ENCODE measurements at places on chromosomes 7 and 10. TPM values are rescaled to one million over a fixed set of nuclear protein-coding genes. Genes with fewer than 3 reads are reported as not detected.

The OR6V1 gene
- total RNA-seq = not detected

The TMEM270 gene
- total RNA-seq = not detected

The GALNT17 gene
- not detected for total RNA-seq

The PBLD gene
- total RNA-seq = 1.2 TPM

DNA sequence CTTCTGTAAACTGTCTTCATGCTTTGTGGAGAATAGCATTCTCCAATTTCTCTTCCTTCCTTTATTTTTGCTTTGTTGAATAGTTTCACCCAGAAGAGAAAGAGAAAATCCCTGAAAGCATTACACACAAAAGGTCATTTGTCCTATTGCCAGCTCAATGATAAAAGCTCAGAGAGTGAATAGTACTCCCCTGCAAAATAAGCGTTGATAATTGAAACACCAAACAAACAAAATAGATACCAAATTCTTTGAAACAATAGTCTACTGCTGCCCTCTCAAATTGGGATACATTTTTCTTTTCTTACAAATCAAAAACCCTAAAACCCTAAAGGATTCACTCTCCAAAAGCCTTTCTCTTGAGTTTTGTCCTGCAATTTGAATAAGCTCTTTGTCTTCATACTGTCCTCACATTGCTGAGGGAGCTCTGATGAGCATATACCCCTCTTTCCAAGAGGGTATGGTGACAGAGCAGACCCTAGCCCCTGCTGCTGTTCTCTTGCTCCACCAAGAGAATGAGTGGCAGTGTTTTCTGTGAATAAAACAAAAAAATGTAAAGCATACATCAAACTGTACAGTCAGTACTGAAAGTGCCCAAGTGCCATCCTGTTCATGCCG is 134.4 kb downstream of the CSTF2T start:
- DNase-seq = no peak

GRCh38 chr7:140610204-140611165 is 30.1 kb downstream of the DENND2A start:
- no peak for DNase-seq

DNA sequence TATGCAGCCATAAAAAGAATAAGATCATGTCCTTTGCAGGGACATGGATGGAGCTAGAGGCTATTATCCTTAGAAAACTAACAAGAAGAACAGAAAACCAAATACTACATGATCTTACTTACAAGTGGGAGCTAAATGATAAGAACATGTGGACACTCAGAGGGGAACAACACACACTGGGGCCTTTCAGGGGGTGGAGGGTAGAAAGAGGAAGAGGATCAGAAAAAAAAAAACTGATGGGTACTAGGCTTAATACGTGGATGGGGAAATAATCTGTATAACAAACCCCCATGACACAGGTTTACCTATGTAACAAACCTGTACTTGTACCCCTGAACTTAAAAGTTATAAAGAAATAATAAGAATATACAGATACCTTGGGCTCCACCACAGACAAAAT is 514.2 kb downstream of the ARL4A start:
- no peak for DNase-seq

DNA sequence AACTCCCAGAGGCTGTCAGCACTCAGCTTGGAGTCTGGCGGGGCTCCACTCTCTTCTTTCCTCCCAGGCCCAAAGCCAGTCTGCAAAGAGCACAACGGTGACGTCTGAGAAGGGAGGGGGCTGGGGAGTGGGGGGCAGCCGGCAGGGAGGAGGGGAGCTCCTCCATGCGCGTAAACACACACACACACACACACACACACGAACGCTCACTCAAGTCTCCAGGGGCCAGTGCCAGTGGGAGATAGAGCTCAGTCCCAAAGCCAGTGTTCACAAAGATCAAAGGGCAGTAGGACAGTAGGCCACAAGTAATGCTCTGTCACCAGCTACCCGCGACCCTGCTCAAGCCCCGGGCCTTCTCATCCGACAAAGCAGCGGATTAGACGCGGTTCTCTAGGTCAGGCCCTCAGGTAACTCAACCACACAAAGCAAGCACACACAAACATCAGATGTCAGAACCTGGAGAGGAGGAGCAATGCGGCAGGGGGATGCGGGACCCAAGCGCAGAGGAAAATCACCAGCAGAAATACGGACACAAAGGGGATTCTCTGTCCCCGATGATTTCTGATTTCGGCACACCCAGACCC is 19.9 kb downstream of the TCAF1 start:
- no peak for DNase-seq

DNA sequence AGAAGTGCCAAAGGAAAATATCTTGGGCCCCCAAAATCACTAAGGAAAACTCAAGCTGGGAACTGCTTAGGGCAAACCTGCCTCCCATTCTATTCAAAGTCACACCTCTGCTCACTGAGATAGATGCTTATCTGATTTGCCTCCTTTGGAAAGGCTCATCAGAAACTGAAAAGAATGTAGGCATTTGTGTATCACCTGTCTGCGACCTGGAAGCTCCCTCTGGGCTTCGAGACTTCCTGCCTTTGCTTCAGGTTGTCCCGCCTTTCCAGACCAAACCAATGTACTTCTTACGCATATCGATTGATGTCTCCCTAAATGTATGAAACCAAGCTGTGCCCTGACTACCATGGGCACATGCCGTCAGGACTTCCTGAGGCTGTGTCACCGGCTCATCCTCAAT is 14.5 kb upstream of the LRRC72 start:
- DNase-seq = no peak

GRCh38 chr7:33792547-33793105 is 112.7 kb upstream of the BMPER start:
- DNase-seq = no peak

GRCh38 chr10:112094984-112095383 is 88.6 kb downstream of the GPAM start:
- DNase-seq = no peak

Data from CD4-positive, CD25-positive, alpha-beta regulatory T cell (primary cell).